NCI-H748 treated with DMSO at 0.1 percent for 48 hours (cell line): ENCODE measurements at places on chromosomes 6 and 20.
A peak's percentile ranks its signal among the peaks of the same experiment; 100 is the strongest.

DNA sequence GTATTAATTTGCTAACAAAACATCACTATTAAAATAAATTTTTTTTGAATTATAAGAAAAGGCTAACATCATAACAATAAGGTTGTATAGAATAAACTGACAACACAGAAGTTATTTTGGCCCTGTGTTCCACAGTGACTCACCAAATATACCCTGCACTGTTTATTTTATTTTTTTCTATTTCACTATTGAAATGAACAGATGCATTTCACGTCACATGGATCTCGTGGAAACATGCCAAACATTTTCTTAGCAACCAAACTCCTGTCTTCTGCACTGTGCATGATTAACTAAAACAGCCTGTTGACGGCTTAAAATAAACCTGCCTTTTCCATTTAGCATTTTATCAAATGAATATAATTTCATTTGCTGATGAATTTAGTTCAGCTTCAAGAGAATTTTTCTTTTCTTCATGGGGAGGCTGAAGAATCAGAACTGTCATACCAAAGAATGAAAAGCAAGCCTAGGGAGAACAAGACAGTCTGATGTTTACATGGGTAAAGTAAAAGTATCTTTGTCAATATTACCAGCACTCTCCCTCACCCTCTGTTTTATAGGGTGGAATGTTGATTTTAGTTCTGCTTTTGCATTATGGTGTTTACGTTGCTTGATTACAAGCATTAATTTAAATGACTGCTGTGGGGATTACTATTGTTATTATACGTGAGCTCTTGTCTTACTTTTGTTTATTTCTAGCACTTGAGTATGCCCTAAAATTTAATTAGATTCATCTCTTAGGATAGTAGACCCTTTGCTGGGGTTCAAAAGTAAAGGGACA is 115.3 kb downstream of the LCA5 start:
- DNase-seq, result peak; percentile 95

DNA sequence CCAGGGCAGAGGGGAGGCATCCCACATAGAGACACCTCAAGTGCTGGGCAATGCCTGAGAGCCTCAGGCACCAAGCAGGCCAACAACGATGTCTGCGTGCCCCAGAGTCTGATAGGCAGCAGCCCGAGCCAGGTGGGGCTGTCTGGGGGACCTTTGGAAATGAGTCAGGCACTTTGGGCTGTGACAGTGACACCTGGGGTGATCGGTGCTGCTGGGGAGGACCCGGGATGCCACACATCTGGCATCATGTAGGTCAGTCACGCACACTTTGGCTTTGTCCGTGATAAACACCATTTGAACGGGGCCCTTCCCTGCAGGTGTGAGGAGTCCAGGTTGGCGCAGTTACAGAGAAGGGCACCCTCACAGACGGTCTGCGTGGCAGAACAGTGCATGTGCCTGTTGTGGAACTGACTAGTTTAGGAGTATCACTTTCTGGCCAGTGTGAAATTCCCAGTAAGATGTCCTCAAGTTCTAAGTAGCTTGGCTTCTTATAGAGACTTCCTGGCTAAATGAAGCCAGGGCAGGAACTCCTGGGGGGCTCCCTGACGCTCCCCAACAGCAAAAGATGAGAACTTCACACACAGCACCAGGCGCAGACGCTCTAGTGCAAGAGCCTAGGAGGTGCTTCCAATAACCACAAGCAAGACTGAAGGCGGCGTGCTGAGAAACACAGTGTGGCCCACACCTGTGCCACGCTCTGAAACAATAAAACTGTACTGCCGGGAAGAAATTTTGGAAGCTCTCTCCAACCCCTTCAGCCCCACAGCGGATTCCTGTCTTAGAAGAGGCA is 134.7 kb downstream of the WDR27 start:
- no peak for DNase-seq

DNA sequence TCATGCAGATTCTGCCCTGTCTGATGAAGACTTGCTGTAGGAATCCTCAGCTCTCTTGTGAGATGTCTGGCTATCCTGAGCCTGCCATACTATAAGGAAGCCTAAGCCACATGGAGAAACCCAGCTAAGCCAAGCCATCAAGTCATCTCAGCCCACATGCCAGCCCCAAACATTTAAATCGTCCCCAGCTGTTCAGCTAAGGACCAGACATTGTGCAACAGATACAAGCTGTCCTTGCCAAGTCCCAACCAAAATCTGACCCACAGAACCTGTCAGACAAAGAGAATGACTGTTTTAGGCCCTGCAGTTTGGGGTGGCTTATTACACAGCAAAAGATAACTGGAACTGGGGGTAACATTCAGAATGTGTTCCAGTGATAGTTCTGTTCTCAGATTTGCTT is 36.8 kb upstream of the FOXC1 start:
- no peak for DNase-seq

- no peak for DNase-seq
These were observed 26.0 kb downstream of the SDCBP2 start for GRCh38 chr20:1302685-1303541.

GRCh38 chr6:93919365-93919764 is 500.0 kb upstream of the EPHA7 start:
- no peak for DNase-seq

DNA sequence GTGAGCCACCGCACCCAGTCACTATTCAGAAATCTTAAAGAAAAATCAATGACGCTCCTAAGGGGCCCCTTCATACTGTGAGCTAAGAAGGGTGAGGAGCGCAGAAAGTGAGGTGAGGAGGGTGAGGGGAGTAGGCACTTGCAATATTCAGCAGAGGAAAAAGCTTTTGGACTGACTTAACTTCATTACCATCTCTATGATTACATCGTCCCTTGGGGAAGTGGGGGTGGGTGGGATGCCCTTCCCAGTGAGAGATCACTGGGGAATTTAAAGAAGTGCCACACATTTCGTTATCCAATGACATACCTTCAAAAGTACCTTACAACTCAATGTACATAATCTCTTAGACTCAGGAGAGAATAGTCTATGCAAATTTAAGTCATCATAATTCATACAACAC is 46.5 kb downstream of the SMLR1 start:
- no peak for DNase-seq

DNA sequence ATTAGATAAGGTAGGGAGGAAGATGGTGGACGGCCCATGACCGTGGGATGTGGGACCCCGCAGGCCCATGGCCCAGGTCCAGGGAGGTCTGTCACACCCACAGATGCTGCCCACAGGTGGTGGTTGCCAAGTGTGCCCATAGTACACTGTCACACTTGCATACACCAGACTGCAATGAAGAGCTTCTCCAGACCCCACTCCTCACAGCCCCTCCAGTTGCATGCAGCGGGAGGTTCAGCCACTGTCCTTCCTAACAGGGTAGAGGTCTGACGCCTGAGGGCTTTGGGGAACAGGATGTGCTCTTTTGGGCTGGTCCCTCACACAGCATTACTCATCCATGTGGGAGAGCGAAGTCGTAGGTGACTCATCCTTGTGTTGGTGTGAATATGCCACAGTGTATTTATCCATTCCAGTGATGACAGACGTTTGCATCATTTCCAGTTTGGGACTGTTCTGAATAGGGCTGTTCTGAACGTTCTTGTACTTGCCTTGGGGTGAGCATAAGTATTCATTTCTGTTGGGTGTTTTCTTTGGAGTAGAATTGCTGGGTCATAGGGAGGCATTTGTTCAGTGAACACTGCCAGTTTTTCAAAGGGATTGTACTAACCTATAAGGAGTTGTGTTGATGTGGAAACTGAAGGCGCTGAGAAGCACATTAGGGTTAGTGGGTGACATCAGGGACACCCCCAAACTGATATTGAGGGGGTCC is 10.1 kb upstream of the PYGB start:
- no peak for DNase-seq

- peak; percentile 39 for DNase-seq
These were observed 58.4 kb downstream of the SMLR1 start for GRCh38 chr6:130885392-130886192.

- peak; percentile 66 for DNase-seq
These were observed 39.1 kb downstream of the ILRUN start for GRCh38 chr6:34657307-34657978.

- DNase-seq, result no peak
These were observed 71.5 kb upstream of the PLN start for GRCh38 chr6:118476551-118476950.

DNA sequence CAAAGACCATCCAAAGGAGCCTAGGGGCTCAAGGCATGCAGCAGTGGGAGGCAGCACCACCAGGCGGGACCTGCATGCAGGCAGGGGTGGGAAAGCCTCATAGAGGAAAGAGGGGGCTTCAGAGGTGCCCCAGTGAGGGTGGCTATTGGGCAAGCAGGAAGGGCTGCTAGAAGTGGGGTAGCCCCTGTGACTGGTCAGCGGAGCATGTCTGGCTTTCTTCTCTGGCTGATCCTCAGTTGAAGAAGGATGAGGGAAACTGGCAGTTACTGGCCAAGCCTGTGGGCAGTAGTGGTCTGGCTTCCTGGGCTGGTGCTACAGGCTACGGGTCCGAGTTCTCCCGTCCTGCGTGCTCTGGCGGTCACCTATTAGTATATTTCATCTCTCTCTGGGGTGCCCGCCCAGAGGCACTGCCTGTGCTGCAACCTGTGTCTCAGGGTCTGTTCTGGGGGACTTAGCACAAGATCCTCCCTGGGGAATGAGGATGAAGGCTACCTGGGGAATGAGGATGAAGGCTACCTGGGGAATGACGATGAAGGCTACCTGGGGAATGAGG is 35.9 kb upstream of the CST7 start:
- no peak for DNase-seq

DNA sequence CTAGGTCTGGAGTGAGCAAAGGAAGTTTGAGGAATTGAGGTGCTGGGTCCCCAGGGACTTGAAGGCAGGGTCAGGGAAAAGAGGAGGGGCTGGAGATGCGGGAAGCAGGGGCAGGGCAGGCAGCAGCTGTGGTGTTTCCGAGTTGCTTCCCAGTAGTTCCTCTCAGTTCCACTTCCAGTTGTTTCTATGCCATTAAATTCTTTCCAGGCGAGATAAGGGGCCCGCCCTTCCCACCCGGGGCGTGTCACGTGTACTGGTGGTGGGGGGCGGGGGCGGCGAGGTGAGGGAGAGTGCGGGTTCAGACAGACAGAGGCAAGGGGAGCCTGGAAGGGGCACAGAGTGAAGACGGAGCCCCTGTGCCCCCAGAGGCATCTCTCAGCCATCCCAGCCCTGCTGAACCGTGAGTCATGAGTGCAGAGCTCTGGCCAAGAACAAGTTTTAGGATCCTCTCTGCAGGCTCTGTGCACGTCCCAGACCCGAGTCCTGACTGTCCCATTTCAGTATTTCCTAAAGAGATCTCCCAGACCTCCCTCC is 977 bp downstream of the TNXB start:
- no peak for DNase-seq

DNA sequence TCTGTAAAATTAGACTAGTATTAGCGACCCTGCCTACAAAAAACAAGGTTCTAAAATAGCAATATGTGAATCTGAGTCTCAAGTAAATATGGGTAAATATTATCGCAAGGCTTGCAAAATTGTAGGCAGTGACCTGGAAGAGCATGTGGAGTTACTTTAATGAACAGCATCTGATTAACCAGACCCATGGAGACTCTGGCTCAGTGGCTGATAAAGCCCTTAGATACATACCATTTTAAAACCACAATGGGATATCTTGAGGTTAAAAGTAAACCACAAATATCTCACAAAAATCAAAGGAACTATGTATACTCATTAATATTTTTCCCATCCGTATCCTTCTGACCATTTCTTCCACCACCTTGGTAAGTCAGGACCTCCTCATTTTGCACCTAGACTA is 187.0 kb downstream of the MTFR2 start:
- DNase-seq, result no peak

- DNase-seq, result no peak
These were observed at the start of gene FILIP1 for GRCh38 chr6:75493400-75494064. Gene FILIP1, minus strand, starts transcription at chr6:75493800. Its CDS starts 78,828 bp downstream, at chr6:75414972.

- no peak for DNase-seq
These were observed 309.3 kb upstream of the SUPT3H start for GRCh38 chr6:45686841-45687569.

- DNase-seq, result no peak
These were observed 288.3 kb downstream of the KHDC1L start for GRCh38 chr6:72936766-72937559.

- DNase-seq, result no peak
These were observed 38.5 kb downstream of the EDN1 start for GRCh38 chr6:12328701-12329100.

DNA sequence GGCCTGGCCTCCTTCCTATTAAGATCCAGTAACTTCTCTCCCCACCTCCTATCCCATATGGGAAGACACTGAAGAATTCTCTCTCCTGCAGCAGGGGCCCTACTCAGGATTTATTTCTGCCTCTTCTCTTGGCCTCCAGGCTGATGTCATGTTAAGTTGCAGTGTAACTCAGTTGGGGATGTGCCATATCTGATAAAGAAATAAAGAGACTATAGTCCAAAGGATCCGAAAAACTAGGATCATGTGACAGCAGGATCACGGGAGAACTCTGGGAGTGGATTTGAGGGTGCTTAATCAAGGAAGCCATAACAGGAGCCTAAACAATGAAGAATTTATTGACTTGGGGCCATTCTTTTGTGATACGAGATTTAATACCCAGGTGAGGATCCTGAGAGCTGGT is 38.5 kb upstream of the TGM6 start:
- DNase-seq, result no peak

DNA sequence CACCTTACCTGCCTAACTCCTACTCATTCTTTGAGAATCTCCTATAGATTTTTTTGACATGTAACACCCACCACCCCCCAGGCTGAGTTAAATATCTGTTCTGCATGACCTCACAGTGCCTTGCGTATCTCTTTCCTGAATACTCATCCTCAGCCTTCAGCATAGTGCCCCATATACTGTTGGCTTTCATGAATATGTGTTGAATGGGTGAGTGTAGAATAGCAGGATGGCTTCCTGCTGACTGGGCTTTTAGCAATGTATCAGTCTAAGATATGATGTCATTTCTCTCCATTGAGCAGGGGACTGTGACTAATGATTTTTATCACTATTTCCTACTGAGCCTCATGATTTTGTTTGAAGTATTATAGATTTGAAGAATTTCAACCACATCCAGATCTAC is 361.6 kb upstream of the MARCKS start:
- no peak for DNase-seq

- DNase-seq, result no peak
These were observed 8.5 kb upstream of the SRC start for GRCh38 chr20:37337208-37337991.

DNA sequence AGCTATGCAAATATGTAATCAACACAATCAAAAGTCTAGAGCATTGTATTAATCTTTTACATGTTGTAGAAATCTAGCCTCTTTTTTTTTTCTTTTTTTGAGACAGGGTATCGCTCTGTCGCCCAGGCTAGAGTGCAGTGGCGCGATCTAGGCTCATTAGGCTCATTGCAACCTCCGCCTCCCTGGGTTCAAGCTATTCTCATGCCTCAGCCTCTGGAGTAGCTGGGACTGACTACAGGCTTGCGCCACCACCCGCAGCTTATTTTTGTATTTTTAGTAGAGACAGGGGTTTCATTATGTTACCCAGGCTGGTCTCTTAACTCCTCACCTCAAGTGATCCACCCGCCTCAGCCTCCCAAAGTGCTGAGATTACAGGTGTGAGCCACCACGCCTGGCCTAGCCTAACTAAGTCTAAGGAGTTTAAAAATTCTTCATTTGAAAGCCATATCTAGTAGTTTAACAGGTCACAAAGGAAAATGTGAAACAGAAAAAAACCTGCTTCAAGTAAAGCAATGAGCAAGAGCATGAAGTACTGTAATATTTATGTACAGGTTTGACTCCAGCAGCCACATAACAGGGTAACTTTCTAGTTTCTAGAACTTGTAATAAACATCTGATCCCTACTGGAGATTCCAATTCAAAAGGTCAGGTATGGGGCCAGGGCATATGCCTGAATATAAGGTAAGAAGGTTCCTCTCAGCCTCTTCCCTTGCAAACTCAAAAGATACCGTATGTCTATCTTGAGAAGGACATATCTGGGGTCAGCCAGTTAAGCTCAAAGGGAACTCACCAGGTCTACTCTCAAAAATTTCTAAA is 4.4 kb downstream of the CPNE1 start:
- no peak for DNase-seq

- no peak for DNase-seq
These were observed 86.5 kb downstream of the ATRN start for GRCh38 chr20:3557237-3557785.
